Foreskin fibroblast (primary cell): ENCODE measurements at places on chromosomes 3 and 15.

- DNase-seq = peak; percentile 92
Measured at GRCh38 chr3:150180334-150180733, 209.6 kb upstream of the PFN2 start.

- peak; percentile 58 for DNase-seq
Measured at GRCh38 chr3:127805026-127805753, 17.1 kb downstream of the MGLL start.

GRCh38 chr3:87674397-87675161, 384.2 kb downstream of the CGGBP1 start:
- DNase-seq = no peak

- DNase-seq = no peak
Measured at GRCh38 chr3:62574266-62574898, 201.0 kb upstream of the FEZF2 start.

DNA sequence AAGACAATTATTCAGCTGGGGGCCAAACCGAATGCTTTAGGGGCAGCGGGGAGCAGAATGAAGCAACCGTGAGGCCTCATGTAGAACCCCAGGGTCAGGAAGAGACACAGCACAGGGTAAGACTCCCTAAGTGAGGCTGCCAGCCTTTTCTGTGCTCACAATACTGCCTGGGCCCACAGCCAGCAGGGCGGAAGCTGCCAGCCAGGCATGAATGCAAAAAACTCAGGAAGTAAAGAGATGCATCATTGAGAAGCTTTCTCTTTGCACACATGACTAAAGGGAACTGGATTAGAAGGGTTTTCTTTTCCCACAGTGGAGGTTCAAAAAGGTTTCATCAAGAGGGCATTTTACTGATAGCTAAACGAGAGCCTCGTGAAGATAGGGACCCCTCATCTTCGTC, 33.3 kb downstream of the CA12 start:
- peak; percentile 87 for DNase-seq

DNA sequence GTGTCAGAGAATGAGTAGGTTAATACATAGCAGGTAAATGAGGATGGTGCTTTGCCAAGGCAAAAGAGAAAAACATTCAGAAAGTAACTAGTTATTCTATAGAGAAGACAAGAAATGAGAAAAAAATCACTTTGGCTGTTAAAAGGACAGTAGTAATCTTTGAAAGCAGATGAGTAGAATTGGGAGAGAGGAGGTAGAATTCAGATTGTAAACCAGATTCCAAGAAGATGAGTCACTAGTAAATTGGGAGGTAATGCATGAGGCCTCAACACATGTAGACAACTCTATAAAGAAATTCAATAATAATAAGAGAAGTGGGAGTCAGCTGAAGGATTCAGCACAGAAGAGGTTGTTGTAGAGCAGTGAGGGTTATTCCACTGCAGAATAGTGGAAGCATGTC, 81.4 kb downstream of the MBNL1 start:
- DNase-seq = no peak

GRCh38 chr3:61750766-61751165, 189.4 kb downstream of the PTPRG start:
- peak; percentile 18 for DNase-seq

DNA sequence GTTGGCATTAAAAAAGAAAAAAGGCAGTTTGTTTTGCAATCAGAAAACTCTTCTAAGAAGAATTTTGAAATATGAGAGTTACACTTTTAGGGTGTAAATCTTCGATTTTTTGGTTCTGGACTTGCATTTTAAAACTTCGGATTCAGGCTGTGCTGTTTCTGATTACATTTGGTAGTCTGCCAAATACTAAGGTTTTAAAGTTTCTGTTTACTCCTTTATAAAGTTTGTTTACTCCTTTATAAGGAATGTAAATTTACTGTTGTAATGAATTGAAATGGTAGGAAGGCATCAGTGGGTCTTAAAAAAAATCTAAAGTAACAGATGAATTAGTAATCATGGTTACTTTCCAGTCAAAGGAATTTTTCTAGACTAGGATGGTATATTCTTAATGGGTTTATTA, 14.1 kb downstream of the FXR1 start:
- no peak for DNase-seq

DNA sequence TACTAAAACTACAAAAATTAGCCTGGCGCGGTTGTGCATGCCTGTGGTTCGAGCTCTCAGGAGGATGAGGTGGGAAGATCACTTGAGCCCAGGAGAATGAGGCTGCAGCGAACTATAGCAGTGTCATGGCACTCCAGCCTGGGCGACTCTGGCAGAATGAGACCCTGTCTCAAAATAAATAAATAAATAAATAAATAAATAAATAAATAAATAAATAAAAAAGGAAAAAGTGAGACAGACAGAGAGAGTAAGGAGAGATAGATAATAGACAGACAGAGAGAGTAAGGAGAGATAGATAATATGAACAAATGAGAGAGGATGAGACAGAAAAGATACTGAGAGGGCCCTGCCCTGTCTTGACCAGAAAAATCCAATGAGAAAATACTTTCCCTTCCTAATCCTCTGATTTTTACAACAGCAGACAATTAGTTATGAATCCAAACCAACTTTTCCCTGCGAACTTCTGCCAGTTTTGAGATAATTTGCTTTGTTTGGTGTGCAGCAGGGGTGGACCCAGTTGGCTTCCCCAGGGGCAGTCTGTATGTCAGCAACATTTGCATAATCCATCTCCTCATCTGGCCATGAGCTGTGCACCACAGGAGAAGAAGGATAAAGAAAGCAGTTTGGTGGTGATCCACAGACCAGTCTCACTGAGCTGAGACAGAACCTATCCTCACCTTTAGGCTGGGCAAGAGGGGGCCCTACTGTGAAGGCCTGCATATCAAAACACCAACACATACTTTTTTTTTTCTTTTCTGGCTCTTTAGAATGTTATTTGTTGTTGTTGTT, 288.5 kb upstream of the WNT5A start:
- DNase-seq = no peak

GRCh38 chr3:56788521-56788920, 13.2 kb downstream of the ARHGEF3 start:
- no peak for DNase-seq

DNA sequence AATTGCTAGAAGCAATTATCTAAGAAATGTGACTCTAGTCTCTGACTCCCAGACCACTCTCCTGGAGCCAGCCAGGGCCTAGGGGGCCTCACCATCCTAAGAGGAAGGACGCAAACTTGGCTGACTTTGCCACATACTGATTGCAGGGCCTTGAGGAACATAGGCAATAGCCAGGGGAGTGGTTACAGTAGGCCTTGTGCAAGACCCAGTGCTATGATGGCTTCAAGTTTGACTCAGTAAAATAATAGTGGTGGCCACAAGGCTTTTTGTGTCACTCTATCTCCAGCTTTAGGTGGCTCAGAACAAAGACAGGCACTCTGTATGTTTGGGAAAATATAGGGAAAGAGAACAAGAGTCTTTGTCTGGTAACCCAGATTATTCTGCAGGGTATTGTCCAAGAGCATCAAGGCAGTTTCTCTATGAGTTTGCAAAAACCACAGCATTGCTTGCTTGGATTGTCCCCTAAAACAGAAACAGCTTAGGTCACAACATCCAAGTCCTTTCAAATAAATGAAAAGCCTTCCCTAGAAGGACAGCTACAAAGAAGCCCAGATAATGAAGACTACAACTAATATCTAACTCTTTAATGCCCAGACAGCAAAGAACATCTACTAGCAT, 631.5 kb downstream of the PYDC2 start:
- DNase-seq = no peak

GRCh38 chr3:122298239-122298638, 26.8 kb upstream of the CSTA start:
- no peak for DNase-seq

- DNase-seq = peak; percentile 94
Measured at GRCh38 chr15:95247071-95247984, 1016.0 kb downstream of the MCTP2 start.

GRCh38 chr15:89378296-89379151, 43.9 kb upstream of the POLG start:
- DNase-seq = no peak

DNA sequence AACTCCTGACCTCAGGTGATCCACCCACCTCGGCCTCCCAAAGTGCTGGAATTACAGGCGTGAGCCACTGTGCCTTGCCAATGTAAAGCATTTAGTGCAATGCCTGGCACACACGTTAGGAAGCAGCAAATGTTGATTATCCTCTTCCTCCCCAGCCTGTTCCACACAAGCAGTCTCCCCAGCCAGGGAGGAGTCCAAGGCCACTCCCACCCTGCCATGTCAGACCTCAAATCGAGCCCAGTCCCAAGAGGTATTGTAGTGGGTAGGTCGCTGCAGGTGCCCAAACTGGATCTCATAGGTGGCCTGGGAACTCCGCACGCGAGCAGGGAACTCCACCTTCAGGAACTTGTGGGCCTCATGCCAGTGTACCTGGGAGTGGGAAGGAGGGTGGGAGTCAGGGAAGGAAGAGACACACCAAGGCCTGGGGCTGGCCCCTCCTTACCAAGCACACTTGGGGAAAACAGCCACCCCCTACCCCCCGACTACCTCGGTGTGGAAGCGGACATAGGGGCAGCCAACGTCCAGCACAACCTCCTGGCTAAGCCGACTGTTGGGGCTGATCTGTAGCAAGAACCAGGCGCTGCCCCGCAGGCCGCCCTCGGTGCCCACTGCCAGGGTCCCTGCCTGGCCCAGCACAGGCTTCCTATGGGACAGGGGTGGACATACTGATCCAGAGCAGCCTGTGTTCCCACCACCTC, 10.3 kb downstream of the MAN2C1 start:
- DNase-seq = no peak

DNA sequence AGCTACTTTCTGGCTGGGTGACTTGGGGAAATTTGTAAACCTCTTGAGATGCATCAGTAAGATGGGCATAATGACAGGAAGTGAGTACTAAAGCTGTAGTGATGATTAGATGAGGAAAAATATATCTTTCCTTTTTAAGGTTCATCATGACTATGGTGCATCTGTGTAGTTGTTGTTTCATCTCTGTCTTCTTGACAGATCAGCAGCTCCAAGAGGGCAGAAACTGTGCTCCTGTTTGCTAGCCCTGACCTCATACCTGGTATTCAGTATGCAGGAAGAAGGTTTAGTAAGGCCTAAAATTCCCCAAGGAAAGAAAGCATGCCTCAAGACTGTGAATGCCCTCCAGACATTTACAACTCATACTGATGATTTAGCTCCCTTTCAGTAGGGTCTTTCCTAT, 82.5 kb upstream of the PSMD6 start:
- DNase-seq = no peak

DNA sequence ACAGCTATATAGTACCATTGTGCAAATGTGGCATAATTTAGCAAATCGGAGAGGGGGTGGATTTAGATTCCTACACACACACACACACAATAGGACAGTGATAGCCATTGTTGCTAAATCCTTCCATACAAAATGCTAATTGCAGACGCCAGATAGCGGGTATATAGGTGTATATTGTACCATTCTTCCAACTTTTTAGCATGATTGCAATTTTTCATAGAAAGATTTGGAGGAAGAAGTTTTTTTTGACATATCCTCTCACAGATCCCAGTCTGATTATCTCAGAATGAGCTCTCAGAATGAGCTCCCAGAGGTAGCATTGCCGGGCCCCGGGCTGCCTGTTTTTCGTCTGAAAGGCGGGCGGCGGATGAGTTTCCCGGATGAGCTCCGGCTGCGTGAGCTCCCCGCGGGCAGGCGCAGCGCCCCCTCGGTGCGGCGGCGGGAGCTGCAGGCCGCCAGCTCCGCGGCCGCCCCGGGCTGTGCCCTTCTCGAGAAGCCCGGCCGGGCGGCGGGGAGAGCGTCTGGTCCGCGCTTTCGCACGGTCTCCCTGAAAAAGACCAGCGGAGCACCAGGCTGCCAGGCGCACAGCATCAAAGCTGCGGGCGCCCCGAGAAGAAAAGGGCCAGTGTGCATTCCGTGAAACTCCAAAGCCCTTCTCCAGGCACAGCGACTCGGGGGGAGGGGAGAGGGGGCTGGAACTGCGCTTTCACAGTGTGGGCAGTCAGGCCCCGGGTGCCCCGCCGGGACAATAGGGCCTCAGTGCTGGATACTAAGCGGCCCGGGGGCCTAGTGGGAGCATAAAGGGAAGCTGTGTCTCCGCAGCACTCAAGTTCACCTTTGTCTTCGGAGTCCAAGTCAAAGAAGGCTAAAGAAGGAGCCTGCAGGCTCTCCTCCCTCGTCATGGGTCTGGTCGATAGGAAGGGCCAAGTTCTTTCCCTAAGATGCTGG, 12.0 kb upstream of the SHC4 start:
- peak; percentile 93 for DNase-seq

GRCh38 chr15:38490242-38490922, 36.5 kb downstream of the FAM98B start:
- peak; percentile 38 for DNase-seq

DNA sequence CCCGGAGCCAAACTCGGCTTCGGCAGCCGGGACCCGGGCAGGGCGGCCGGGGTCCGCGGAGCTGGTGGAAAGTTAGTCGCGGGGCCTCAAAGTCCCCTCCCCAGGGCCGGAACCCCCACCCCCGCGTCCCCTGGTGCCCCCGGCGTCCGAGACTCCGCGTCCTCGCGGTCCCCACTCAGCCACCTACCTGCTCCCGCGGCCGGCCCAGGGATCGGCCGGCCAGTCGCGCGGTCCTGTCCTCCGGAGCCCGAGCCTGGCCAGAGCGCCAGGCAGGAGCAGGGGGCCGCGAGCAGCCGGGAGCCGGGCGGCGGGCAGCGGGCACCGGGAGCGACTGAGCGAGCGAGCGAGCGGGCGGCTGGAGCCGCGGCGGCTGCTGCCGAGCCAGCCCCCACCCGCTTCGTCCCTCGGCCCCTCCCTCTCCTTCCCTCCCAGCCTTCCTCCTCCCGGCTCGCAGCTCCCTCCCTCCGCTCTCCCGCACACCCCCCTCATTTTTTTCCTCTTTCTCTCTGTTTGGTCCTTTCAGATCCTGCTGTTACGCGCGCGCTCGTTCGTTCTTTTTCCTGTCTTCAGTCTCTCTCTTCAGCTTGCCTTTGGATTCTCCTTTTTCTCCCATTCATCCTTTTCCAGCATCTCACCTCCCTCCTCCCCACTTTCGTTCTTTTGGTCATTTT, at the start of gene MEGF11:
Gene MEGF11 (minus strand): TSS at position 333 of the 671 bp plus-strand sequence. CDS start 125,347 bp downstream, outside the sequence.
- DNase-seq = peak; percentile 29
